ENCODE measurements at places on chromosomes 4 and X.

- DNase-seq = no peak
These were observed 8.1 kb downstream of the HGFAC start for GRCh38 chr4:3449574-3450534.

DNA sequence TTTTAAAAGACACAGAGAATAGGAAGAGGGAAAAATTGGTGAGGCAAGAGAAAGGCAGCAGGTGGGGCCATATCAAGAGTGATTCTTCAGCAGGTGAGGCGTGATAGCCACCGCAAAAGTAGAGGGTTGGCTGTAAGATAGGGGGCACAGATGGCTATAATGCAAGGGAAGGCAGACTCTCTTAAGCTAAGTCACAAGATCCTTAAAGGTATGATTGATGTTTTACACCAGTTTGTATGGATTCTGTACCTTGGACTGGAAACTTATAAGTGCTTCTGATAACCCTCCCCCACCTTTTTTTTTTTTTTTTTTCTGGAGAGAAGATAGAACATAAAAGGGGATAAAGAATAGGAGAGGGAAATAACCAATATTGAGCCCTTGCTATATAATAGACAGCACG is 40.0 kb downstream of the NSUN7 start:
- DNase-seq = no peak

GRCh38 chr4:168486912-168487281 is 6.6 kb upstream of the DDX60L start:
- no peak for DNase-seq

GRCh38 chr4:24625091-24625490 is 40.7 kb upstream of the DHX15 start:
- DNase-seq = no peak

DNA sequence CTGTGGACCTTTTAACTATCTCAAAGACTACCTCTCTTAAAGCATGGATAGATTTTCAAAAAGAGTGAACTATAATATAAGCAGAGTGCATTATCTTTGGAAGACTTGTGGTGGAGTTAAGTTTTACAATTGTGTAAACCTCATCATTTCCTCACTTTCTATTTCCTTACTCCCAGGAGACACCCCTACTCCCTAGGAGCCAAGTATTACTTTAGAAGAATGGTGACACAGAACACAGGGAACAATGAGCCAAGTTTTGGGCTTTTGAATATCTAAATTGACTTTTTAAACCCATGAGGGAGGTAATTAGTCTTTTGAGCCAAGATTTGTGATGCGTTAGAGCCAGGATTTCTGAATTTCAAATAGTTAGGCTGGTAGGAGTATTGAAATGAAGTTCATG is 78.9 kb upstream of the UNC5C start:
- no peak for DNase-seq

- DNase-seq = no peak
These were observed 309.3 kb upstream of the FGF13 start for GRCh38 chrX:139020801-139021200.

DNA sequence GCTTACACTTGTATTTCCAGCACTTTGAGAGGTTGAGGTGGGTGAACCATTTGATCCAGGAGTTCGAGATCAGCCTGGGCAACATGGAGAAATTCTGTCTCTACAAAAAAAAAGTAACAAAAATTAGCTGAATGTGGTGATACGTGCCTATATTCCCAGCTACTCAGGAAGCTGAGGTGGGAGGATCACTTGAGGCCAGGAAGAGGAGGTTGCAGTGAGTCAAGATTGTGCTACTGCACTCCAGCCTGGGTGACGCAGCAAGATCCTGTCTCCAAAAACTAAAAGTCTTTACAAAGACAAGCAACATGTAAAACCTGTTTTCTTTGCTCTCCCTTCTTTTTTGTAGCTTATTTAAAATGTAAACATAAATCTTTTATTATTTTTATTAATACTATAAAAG is 1156.1 kb downstream of the FAT4 start:
- no peak for DNase-seq

DNA sequence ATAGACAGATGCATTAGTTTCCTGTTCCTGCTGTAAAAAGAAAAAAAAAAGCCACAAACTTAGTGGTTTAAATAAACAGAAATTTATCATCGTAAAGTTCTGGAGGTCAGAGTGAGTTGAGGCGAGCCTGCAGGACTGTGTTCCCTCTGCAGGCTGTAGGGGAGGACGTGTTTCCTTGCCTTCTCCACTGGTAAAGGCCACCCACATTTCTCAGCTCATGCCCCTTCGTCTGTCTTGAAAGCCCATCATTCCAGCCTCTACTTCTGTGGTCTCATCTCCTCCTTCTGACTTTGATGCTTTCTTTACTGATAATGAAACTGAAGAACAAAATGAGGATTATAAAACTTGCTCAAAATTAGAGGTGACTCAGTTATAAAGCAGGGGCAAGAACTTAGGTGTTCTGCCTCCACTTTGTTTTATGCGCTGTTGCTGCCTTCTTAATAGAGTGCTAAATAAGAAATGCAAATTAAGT is 143.0 kb downstream of the STIM2 start:
- DNase-seq = no peak

DNA sequence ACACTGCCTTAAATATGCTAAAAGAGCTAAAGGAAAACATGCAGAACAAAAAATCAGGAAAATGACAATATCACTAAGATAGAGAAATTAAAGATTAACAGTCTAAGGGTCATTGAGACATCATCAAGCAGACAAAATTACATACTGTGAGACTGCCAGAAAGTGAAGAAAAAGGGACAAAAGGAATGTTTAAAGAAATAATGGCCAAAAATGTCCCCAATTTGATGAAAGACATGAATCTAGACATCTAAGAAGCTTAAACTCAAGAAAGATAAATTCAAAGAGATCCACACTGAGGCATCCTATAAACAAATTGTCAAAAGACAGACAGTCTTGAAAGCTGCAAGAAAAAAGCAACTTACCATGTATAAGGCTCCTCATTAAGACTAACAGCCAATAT is 63.7 kb downstream of the OPHN1 start:
- DNase-seq = no peak

Measured in stimulated activated CD8-positive, alpha-beta memory T cell treated with anti-CD3 and anti-CD28 coated beads, Interleukin-2, amount 100 ng/mL, for 1 hour (primary cell).